DMS153 (cell line): ENCODE measurements at places on chromosomes 3 and 15.

DNA sequence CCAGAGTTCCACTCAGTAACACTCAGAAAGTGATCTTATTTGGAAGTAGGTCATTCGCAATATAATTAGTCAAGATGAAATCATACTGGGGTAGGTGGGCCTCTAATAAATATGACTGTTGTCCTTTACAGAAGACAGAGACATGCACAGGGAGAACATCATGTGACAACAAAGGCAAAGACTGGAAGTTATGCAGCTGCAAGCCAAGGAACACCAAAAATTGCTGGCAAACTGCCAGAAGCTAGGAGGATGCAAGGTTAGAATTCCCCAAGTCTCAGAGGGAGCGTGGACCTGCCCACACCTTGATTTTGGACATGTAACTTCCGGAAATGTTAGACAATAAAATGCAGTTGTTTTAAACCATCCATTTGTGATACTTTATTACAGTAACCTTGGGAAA lies 471.5 kb upstream of the AGTR1 start:
- no peak for DNase-seq

- no peak for DNase-seq
These were observed 140.8 kb downstream of the NR2E3 start for GRCh38 chr15:71951134-71951533.

GRCh38 chr15:38307251-38307650 lies 54.6 kb downstream of the SPRED1 start:
- peak; percentile 0 for DNase-seq

DNA sequence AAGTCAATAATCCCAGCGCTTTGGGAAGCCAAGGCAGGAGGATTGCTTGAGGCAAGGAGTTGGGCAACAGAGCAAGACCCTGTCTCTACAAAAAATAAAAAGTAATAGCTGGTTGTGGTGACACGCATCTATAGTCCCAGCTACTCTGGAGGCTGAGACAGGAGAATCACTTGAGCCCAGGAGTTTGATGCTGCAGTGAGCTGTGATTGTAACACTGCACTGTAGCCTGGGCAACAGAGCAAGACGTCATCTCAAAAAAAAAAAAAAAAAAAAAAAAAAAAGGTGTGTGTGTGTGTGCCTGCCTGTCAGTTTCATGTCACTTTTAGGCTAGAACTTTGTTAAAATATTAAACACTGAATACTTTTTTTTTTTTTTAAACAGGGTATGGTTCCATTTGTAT lies 28.4 kb downstream of the DNAJC19 start:
- no peak for DNase-seq

DNA sequence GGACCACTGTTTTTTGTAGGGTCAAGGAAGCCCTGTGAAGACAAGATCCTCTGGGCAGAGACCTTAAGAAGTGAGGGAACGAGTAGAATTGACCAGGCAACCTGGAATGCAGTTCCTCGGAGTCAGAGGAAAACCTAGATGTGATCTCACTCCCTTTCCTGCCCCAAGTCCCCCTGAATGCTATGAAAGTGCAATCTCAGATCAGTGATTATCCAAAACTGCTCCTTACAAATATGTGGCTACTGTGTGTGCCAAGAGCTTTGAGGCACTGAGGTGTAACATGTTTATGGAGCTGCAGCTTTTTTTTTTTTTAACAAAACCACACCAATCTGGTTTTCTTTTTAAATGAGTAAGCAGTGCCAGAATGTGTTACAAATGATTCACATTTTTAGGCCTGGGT lies 35.8 kb downstream of the THSD4 start:
- no peak for DNase-seq

DNA sequence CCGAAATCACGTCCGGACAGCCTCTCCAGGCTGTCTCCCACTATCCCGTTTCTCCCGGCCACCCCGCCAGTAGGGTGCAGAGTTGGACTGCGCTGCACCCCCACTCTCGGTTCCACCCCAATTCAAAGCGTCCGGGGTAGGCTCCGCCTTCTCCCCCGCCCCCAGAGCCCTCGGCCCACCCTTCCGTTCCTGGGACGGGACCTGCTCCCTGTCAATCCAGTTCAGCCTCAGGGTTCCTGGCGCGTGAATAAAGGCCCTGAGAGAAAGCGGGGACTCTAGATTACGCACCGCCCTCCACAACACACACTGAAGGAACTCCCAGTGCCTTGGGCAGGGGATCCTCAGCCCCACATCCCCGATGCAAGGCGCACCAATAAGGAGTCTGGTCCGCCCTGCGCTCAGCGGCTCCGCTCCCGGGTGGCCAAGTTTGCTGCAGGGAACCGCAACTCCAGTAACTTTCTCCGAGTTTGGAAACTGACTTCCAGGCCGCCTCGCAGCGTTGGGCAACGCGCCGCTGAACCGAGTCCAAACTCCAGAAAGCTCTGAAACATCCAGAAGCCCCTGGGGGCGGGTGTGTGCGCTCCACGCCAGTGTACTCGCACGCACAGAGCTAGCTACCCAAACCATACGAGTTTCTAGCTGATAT lies 1.9 kb downstream of the ADAMTS9 start:
- DNase-seq, result no peak
